Sigmoid colon (tissue), 7 donors: ENCODE measurements at places on chromosomes 2 and 18. TPM values are rescaled to one million over a fixed set of nuclear protein-coding genes. Genes with fewer than 3 reads are reported as not detected.

DNA sequence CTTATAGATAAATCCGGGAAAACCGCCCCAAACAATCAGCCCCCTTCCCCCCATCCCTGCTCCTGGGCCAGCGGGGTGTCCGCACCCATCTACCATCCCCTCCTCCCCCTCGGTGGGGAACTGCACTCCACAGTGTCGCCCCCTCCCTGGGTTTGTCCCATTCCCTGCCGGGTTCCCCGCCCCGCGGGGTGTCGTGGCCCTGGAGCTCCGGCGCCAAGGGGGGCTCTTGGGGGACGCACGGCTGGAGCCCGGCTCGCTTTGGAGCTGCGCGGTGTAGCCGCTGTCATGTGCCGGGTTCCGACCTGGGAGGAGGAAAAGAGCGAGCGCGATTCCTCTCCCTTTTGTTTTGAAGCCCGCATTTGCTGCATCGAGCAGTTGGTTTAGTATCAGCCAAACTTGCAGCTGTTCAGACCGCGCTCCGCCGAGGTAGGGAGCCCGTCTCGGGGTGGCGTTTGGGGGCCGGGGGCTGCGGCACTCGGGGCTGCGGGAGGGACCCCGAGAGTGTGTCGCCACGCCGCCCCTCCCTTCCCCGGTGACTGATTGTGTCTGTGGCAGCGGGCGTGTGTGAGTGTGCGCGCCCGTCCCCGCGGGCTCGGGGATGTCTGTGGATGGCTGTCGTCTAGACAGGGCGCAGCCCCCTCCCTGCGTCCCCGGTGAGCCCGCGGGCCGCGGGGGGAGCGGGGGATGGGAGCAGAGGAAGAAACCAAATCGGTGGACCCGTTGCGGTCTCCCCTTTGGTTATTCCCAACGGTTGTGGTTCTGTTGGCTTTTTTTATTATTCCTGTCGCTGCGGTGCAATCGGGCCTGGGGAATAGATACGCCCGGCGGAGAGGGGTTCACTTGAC lies 797 bp downstream of the CTIF start:
- H3K4me1 ChIP-seq = peaks cover 39% of the 10 kb centered on the region
- peak; percentile 79 for DNase-seq
- H3K27me3 ChIP-seq = no peaks in the 10 kb centered on the region
- H3K27ac ChIP-seq = peak overlapping the region; percentile 92
- peak overlapping the region; percentile 88 for H3K4me3 ChIP-seq

- H3K4me3 ChIP-seq = no peak overlapping the region
- DNase-seq = no peak
- H3K4me1 ChIP-seq = peaks cover 9% of the 10 kb centered on the region
- H3K27ac ChIP-seq = no peak overlapping the region
- H3K36me3 ChIP-seq = no peaks in the 10 kb centered on the region
Observed at GRCh38 chr18:51054764-51055163, 24.8 kb downstream of the SMAD4 start.

- no peaks in the 10 kb centered on the region for H3K36me3 ChIP-seq
- H3K27me3 ChIP-seq = no peaks in the 10 kb centered on the region
- no peak overlapping the region for H3K4me3 ChIP-seq
Observed at GRCh38 chr2:105645938-105646773, 98.6 kb upstream of the NCK2 start.

DNA sequence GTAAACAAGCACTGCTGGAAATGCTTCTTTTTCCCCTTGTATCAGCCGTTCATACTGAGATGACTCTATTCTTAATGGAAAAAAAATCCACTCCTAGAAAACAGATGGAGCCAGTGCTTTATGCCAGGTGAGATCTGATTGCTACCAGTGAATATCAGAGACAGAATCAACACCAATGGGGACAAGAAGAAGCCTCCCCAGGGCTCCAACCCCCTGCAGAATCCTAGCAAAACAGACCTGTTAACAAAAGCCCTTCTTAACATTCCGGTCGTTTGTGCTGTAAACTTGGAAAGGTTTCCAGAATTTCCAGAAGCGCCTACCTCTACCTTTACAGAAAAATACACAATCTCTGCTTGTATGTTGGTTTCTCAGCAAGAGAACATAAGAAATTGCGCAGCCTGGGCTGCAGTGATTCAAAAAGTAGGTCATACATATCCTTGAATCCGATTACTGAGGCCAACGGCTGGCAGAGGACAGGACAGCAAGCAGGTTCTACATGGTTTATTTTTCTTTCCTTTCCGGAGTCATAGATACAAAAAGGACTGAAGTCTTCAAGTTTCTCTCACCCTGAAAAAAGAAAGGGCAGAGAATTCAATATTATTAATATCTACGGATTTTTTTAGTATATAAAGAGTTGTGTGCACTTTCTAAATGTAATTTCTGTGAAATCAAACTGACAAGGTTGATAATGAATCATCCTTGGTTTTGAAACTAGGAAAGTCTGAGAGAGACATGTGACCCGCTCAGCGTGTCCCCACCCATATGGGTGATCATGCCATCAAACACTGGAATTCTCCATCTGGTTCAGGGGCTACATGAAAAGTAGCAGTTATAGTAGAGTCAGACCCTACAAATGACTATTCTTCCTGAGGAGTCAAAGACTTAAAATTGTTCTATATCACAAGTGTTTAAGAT lies 266.7 kb upstream of the MGAT5 start:
- peak overlapping the region; percentile 60 for H3K27ac ChIP-seq
- H3K4me3 ChIP-seq = no peak overlapping the region
- H3K36me3 ChIP-seq = no peaks in the 10 kb centered on the region
- H3K4me1 ChIP-seq = no peaks in the 10 kb centered on the region

DNA sequence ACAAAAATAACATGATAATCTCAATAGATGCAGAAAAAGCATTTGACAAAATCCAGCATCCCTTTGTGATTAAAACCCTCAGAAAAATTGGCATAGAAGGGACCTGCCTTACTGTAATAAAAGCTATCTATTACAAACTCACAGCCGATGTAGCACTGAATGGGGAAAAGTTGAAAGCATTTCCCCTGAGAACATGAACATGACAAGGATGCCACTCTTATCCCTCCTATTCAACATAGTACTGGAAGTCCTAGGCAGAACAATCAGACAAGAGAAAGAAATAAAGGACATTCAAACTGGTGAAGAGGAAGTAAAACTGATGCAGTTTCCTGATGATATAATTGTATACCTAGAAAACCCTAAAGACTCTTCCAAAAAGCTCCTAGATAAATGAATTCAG lies 368.7 kb downstream of the RIT2 start:
- DNase-seq = no peak
- no peaks in the 10 kb centered on the region for H3K4me1 ChIP-seq
- no peaks in the 10 kb centered on the region for H3K36me3 ChIP-seq

GRCh38 chr2:52934323-52934898 lies 833.2 kb upstream of the CHAC2 start:
- no peak overlapping the region for H3K27ac ChIP-seq
- no peak overlapping the region for H3K4me3 ChIP-seq
- no peaks in the 10 kb centered on the region for H3K4me1 ChIP-seq
- H3K36me3 ChIP-seq = no peaks in the 10 kb centered on the region
- no peaks in the 10 kb centered on the region for H3K27me3 ChIP-seq

The QPCT gene
- 1.2 TPM for polyA plus RNA-seq

GRCh38 chr18:61643884-61644647 lies 248.7 kb downstream of the RNF152 start:
- no peak overlapping the region for H3K27ac ChIP-seq
- no peaks in the 10 kb centered on the region for H3K36me3 ChIP-seq
- no peak for DNase-seq
- H3K27me3 ChIP-seq = no peaks in the 10 kb centered on the region
- H3K4me3 ChIP-seq = no peak overlapping the region
- H3K4me1 ChIP-seq = no peaks in the 10 kb centered on the region

The HRH4 gene
- polyA plus RNA-seq = 0.01 TPM

DNA sequence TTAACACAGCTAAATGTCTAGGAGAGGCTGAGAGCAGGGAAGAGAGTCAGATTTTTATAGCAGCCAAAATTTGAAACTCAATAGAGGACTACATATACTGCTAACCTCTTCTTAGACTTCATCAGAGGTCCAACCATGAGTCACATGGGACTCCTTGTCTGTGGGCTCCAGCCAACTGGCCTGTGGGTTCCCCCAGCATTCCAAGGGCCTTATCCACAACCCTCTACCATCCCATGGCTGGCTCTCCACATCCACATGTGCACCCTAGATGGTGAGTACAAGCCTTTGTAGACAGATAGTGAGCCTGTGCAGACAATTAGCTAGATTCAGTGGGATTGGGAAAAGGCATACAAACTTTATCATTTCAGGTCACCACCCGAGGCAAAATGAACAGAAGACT lies 901.9 kb upstream of the ZEB2 start:
- no peaks in the 10 kb centered on the region for H3K27me3 ChIP-seq
- H3K27ac ChIP-seq = no peak overlapping the region
- H3K4me1 ChIP-seq = no peaks in the 10 kb centered on the region
- H3K36me3 ChIP-seq = no peaks in the 10 kb centered on the region
